ENCODE measurements at places on chromosomes 1 and 21.
A peak's percentile ranks its signal among the peaks of the same experiment; 100 is the strongest.

DNA sequence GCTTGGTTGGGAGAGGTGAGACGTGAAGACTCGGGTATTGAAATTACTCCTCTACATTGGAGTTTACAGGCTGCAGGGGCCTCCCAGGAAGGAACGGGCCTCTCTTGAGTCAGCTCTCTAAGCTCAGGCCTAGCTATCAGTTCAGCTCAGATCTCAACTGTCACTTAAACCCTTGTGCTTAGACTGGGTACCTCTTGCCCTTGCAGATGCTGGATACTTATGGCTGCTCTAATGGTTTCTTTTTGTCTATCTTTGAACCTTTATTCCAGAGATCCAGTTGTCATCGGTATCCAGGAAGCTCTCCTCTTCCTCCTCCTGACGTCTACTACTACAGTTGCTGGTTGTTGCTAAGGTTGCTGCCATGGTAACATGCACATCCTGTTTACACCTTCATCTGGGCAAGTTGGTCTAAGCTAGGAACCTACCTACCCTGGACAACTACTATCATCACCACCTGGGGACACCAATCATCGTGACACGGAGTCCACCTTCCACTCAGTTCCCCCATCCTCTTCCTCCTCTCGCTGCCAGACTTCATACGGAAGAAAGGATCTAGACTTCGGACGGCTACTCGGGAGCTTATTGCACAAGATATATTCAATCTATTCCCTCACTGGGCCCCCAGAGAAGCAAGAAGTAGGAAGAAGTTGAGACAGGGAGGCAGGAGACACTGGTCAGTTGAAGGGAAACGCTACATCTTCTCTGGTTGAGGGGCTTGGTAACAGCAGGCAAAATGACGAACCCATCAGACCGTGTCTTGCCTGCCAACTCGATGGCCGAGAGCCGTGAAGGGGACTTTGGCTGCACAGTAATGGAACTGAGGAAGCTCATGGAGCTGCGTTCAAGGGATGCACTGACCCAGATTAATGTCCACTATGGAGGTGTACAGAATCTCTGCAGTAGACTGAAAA lies 56.1 kb downstream of the ATP2B4 start:
- DNase-seq: no peak
- H3K36me3 ChIP-seq: peaks cover 47% of the 10 kb centered on the region
- peak overlapping the region; percentile 84 for H3K27ac ChIP-seq

DNA sequence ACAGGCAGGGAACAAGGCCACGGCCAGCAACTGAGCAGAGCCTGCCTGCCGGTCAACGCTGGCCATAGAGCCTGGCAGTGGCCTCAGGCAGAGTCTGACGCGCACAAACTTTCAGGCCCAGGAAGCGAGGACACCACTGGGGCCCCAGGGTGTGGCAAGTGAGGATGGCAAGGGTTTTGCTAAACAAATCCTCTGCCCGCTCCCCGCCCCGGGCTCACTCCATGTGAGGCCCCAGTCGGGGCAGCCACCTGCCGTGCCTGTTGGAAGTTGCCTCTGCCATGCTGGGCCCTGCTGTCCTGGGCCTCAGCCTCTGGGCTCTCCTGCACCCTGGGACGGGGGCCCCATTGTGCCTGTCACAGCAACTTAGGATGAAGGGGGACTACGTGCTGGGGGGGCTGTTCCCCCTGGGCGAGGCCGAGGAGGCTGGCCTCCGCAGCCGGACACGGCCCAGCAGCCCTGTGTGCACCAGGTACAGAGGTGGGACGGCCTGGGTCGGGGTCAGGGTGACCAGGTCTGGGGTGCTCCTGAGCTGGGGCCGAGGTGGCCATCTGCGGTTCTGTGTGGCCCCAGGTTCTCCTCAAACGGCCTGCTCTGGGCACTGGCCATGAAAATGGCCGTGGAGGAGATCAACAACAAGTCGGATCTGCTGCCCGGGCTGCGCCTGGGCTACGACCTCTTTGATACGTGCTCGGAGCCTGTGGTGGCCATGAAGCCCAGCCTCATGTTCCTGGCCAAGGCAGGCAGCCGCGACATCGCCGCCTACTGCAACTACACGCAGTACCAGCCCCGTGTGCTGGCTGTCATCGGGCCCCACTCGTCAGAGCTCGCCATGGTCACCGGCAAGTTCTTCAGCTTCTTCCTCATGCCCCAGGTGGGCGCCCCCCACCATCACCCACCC lies at the start of gene TAS1R3:
TSS of gene TAS1R3 (plus strand) at position 213 of the 898 bp plus-strand sequence. CDS start at position 279, 66 bp downstream.
- H3K4me1 ChIP-seq: peaks cover 4% of the 10 kb centered on the region
- H3K4me3 ChIP-seq: no peak within 1 kb of the TSS
- DNase-seq: no peak
- peaks cover 15% of the 10 kb centered on the region for H3K36me3 ChIP-seq

DNA sequence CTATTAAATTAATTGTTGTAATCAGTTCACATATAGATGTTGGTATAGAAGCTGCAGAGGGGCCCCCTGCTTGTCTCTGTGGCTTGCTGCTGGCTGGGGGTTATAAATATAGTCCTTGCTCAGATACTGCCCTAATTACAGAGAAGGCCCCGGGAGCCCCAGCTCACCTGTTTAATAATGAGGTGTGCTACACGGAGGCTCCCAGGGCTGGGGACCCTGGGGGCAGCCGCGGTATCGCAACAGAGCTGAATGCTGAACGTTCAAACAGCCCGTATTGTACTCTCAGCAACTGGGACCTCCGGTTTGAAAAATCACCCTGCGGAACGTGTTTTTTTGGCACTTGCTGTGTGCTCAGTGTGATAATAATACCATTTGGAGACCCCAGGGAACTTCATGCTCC lies 309.3 kb downstream of the CAMTA1 start:
- no peak overlapping the region for H3K27ac ChIP-seq
- peaks cover 23% of the 10 kb centered on the region for H3K27me3 ChIP-seq
- H3K36me3 ChIP-seq: no peaks in the 10 kb centered on the region
- DNase-seq: no peak

- no peak for DNase-seq
- H3K4me1 ChIP-seq: peaks cover 49% of the 10 kb centered on the region
- H3K27ac ChIP-seq: peak overlapping the region; percentile 60
- no peaks in the 10 kb centered on the region for H3K27me3 ChIP-seq
- no peak overlapping the region for H3K4me3 ChIP-seq
Measured at GRCh38 chr1:67211589-67212563, 45.6 kb downstream of the IL23R start.

- no peaks in the 10 kb centered on the region for H3K36me3 ChIP-seq
- no peak overlapping the region for H3K27ac ChIP-seq
- H3K27me3 ChIP-seq: peaks cover 19% of the 10 kb centered on the region
- no peak for DNase-seq
Measured at GRCh38 chr1:55309053-55309452, 93.9 kb upstream of the USP24 start.

GRCh38 chr1:231550448-231550781 lies 21.9 kb downstream of the TSNAX start:
- no peak overlapping the region for H3K27ac ChIP-seq
- H3K4me3 ChIP-seq: no peak overlapping the region
- peaks cover 24% of the 10 kb centered on the region for H3K4me1 ChIP-seq
- H3K27me3 ChIP-seq: no peaks in the 10 kb centered on the region

GRCh38 chr1:150001415-150001814 lies 9.1 kb downstream of the OTUD7B start:
- H3K27me3 ChIP-seq: no peaks in the 10 kb centered on the region
- peaks cover 81% of the 10 kb centered on the region for H3K4me1 ChIP-seq
- H3K27ac ChIP-seq: no peak overlapping the region
- H3K36me3 ChIP-seq: peaks cover 87% of the 10 kb centered on the region
- no peak overlapping the region for H3K4me3 ChIP-seq
